ENCODE measurements at places on chromosomes 2 and 18.

- DNase-seq = peak; percentile 16
Observed at GRCh38 chr18:7021994-7022840, 95.4 kb downstream of the LAMA1 start.

- no peak for DNase-seq
Observed at GRCh38 chr2:211854832-211855231, 683.8 kb downstream of the ERBB4 start.

DNA sequence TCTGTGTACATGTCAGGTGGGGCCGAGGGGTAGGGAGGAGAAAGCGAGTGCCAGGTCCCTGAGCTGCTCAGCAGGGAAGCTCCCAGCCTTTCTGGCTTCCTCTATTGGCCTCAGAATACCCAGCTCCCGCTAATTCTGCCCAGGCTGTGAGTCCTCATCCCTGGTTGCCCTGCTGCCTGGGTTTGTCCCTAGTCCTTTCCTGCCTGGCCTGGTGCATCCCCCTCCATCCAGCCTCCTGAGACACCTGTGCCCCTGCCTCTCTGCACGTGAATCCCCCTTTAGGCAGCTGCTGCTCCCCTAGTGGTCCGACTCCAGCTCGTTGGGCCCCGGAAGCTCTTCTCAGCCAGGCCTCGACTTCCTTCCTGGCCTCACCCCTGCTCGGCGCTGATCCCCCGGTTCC, 54.6 kb downstream of the INHBB start:
- no peak for DNase-seq

- no peak for DNase-seq
Observed at GRCh38 chr2:230060672-230061293, 7.9 kb downstream of the SLC16A14 start.

- no peak for DNase-seq
Observed at GRCh38 chr18:32317651-32318050, 127.8 kb downstream of the MEP1B start.

GRCh38 chr2:108288534-108289106, at the start of gene SULT1C2:
TSS of gene SULT1C2 (plus strand) at chr2:108288895. CDS start at chr2:108293668, 4,773 bp downstream.
- DNase-seq = peak; percentile 81

GRCh38 chr2:212814941-212815340, 276.3 kb upstream of the ERBB4 start:
- DNase-seq = no peak

GRCh38 chr18:73777356-73778031, 370.1 kb downstream of the FBXO15 start:
- no peak for DNase-seq

GRCh38 chr18:75927791-75928190, 500.3 kb upstream of the SMIM21 start:
- DNase-seq = no peak

GRCh38 chr2:196176142-196176738, 4.9 kb upstream of the STK17B start:
- DNase-seq = no peak

DNA sequence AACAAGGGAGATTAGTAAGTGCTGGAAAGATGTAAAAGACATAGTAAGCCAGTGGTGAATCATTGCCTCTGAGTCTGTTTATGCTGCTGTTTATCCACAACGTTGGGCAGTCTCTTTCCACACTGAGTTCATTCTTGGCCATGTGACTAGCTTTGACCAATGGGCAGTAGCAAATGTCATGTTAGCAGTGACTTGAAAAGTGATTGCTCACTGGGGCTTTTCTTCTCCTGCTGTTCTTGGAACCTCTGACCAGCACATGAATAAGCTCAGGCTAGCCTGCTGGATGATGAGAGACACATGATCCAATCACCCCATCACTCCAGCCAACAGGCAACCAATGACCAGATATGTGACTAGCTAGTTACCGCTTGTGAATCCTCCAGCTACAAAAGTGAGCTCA, 360.4 kb downstream of the SLC4A3 start:
- DNase-seq = no peak

GRCh38 chr18:36643061-36643460, 185.7 kb downstream of the TPGS2 start:
- DNase-seq = no peak

GRCh38 chr2:16302431-16303272, 362.3 kb downstream of the MYCN start:
- no peak for DNase-seq

DNA sequence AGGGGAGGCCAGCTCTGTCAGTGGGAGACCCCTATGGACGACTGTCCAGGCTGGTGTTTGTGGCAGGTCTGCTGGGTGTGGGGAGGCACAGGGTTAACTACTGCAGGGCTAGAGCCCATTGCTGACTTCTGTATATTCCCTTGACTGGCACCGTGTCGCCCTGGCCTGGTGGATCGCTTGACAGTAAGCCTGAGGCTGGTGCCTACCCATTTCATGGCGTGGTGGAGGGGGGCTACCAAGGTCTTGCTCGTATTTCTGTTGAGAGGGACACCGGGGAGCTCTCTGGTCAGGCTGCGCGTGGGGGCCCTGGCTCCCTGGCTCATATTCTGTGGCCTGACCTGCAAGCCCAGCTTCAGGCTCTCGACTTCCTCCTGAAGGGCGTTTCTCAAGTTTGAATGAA, 119.7 kb downstream of the ACOXL start:
- DNase-seq = no peak

- no peak for DNase-seq
Observed at GRCh38 chr2:205895981-205896655, 189.9 kb downstream of the INO80D start.

- no peak for DNase-seq
Observed at GRCh38 chr18:40769786-40770185, 1185.2 kb upstream of the PIK3C3 start.

DNA sequence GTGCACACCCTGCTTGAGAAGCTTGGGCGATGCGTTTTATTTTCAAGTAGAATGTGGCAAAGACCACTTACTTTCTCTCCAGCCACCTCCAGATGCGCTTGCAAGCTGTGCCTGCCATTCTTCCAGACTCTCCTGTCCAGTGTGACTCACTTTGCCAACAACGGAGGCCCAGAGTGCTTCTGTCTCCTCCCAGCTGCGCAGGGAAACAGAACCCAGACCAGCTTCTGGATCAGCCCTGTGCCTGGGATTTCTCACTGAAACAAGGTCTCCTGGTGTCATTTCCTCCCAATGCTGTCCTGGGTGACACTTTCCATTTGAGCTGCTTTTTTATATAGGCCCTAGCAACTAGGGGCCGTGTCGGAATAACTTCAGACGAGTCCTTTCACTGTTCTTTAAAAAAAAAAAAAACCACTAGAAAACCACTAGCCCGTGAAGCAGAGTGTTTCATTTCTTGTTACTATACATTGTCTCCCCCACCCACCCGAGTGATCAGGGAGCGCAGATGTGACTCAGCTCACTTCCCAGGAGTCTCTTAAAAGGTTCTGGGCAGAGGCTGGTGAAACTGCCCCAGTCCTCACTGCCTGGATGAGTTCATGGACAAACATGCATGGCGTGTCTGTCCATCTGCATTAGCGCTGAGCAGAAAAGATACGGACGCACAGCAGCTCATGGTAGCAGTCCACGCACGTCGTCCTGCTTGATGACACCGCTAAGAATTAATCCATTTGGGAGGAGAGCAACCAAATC, 25.3 kb upstream of the RPL31 start:
- DNase-seq = no peak

DNA sequence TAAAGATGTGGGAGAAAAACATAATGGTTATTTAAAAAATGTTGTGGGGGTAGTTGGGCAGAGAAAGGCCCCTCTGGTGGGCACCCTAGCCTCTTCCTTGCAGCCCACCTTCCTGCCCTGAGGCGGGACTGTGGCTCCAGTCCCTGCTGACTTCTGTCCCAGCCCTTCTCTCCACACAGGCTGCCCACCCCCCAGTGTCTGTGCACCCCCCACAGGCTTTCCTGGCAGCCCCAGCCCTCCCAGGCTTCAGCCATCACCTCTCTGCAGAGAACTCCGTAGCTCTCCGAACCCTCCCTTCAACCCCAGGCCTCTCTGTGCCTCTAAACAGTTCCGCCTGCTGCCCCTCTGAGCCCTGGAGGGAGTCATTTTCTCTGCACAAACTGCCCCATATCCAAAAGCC, 75.4 kb downstream of the DYSF start:
- no peak for DNase-seq

GRCh38 chr2:129056309-129056958, 737.8 kb upstream of the HS6ST1 start:
- no peak for DNase-seq

DNA sequence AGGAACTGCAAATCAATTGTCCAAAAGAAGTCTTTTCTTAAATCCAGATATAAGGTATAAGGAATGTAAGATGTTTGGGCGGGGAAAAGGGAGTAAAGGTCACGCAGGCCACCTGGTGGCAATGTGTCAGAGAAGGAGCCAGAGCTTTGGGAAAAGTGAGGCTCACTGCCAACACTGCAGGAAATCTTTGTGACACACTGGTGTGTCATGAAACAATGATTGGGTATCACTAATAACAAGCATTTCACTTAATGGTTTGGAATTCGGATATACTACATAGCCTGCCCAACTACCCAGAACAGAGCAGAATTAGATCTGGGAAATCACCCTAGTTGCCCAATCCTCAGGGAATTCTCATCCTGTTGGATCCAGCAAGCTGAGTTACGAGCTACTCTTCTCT, 61.0 kb downstream of the RBMS1 start:
- DNase-seq = no peak

- DNase-seq = no peak
Observed at GRCh38 chr2:26438926-26439325, 37.2 kb downstream of the DRC1 start.

DNA sequence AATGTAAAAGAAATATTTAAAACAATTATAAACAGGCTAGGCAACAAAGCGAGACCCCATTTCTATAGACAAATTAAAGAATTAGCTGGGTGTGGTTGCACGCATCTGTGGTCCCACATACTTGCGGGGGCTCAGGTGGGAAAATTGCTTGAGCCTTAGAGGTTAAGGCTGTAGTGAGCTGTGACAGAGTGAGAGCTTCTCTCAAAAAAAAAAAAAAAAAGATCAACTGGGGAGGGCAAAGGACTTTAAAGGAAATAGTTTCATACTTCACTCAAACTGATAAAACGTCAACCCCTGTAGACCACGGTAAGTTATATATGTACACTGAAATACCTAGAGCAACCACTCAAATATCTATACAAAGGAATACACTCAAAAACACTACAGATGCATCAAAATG, 37.5 kb downstream of the MGAT4A start:
- no peak for DNase-seq

GRCh38 chr2:73050121-73050545, 21.4 kb downstream of the SFXN5 start:
- DNase-seq = no peak

GRCh38 chr2:46913471-46914381, 1.9 kb downstream of the MCFD2 start:
- DNase-seq = no peak

DNA sequence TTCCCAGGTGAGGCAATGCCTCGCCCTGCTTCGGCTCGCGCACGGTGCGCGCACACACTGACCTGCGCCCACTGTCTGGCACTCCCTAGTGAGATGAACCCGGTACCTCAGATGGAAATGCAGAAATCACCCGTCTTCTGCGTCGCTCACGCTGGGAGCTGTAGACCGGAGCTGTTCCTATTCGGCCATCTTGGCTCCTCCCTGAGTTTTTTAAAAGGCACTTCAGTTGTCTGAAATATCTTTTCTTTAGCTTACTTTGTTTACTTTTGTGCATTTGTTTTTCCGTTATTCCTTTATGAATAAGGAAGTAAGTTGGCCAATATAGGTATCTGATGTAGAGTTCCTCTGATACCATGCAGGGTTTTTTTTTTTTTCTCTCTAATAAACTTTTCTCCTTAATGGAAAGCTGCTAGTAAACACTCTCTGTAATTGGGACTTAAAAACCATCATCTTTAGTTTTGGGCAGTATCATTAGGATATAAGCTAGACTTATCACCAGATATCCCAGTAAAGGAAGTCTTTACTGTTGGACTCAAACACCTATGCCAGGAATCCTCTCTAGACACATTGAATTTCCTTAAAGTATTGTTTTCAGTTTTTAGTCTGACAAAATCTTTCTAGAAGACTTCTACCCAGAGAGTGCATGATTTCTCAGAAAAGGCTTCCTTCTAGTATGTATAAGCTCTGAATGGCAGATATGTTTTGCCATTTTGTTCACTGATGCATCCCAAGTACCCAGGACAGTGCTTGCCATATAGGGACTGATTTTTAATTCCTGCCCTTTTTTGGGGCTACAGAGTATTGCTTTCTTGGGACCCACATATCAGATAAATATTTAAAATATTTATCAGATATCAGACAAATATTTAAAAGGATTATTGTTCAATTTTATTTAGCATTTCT, 35.8 kb upstream of the DYSF start:
- DNase-seq = no peak

DNA sequence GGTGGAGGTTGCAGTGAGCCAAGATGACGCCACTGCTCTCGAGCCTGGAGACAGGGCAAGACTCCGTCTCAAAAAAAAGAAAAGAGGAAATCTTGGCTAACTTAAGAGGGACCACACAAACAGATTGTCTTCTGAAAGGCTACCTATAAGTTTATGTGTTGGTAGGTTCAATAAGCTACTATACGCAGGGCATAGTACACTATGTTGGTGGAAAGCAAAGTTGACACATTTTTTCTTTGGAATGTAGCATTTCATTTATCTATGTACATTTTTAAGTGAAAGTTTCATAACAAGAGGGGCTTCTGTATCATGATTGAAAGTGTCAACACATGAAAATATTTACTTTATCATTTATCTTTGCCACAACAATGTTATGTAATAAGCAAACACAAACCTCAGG, 752.6 kb upstream of the ACVR2A start:
- no peak for DNase-seq

- DNase-seq = no peak
Observed at GRCh38 chr2:100702438-100703109, 117.4 kb upstream of the NPAS2 start.

- DNase-seq = no peak
Observed at GRCh38 chr2:12597610-12598009, 119.1 kb upstream of the TRIB2 start.

DNA sequence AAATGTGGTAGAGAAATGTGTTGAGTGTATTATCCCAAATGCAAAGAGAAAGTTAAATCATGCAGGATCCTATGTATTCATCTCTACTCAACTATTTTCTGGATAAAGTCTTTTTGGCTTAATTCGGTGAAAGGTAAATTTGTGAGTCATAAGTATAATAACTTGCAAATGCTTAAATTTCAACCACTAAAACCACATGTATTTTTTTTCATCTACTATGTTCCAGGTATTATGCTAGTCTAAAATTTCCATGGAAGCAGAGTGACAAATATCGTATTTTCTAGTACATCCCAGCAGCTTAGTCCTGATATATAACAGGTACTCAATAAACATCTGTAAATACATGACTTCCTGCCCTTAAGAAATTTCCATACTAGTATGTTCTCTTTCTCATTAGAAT, 6.2 kb downstream of the ALS2 start:
- DNase-seq = no peak
